ENCODE measurements at places on chromosomes 11 and 22.
A peak's percentile ranks its signal among the peaks of the same experiment; 100 is the strongest.

- no peak for DNase-seq
These were observed at the start of gene NPAS4 for GRCh38 chr11:66420671-66421476. Gene NPAS4 (plus strand): TSS chr11:66421035. CDS start chr11:66421180, 145 bp downstream.

- DNase-seq: no peak
These were observed 68.5 kb upstream of the IGLL5 start for GRCh38 chr22:22818861-22819855.

- DNase-seq: peak; percentile 68
These were observed 816.9 kb upstream of the CCDC90B start for GRCh38 chr11:84103096-84103495.

GRCh38 chr11:109046284-109046992 lies 375.6 kb upstream of the C11orf87 start:
- DNase-seq: no peak

DNA sequence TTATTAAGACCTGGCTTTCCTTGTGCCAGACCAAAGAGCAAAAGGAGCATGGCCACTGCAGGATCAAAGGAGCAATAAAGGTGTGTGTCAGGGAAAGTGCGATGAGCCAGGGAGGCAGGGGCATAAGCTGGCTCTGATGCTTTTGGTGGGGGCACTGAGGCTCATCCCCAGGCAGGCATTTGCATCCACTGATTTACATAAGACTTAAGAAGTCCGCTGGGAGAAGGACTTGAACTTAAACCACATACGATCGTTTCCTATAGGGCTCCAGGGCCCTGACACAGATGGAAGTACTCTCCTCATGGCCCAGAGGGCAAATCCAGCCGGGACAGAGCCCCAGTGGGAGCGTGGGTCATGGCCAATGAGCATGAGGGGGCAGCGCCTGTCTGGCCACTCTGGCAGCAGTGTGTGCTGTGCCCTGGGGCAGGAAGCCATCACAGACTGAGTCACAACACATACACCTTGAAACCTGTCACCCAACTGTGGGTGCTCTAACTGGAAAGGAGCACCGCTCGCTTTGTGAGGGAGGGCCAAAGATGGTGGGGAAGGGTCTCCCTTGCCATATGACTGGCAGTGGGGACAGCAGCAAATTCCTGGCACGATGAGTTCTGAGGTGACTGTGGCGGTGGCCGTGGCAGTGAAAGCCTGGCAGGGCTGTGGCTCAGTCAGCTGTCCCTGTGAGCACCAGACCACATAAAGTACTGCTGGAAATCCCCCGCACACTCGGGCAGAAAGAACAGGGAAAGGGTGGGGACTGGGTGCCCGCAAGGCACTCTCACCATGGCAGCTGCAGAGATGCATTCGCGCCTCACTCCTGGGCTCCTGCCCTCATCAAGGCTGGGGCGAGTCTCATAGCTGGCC lies 79.4 kb upstream of the LMO1 start:
- DNase-seq: no peak

GRCh38 chr22:35418088-35418487 lies 18.1 kb downstream of the MCM5 start:
- no peak for DNase-seq

GRCh38 chr11:12285811-12286222 lies 91.6 kb upstream of the PARVA start:
- DNase-seq: no peak

All from midbrain (tissue), 1 donor.